GM03348 (cell line): ENCODE measurements at places on chromosomes 11 and 22.
A peak's percentile ranks its signal among the peaks of the same experiment; 100 is the strongest.

DNA sequence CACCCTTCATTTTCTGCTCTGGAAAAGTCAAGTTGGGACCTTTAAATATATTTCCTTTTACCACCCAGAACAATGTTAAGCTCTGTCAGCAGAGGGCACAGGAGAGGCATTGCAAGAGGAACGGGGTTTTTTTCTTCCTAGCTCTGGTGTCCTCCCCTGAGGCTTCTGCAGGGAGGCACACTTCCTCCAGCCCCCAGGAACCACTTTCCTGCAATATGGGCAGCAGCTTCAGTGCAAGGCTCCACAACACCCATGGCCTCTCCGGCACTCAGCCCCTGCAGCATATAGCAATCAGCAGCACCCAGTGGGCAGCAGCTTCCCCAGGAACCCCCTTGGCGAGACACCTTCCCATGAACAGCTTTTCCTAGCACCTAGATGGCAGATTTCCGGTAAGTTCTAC, 101.4 kb downstream of the SYT9 start:
- peak; percentile 32 for DNase-seq

- DNase-seq, result no peak
Measured at GRCh38 chr11:64027651-64028397, 7.9 kb upstream of the FLRT1 start.

GRCh38 chr11:2166091-2166851, 5.3 kb upstream of the INS start:
- DNase-seq, result peak; percentile 59

GRCh38 chr11:21806508-21806907, 386.4 kb upstream of the ANO5 start:
- DNase-seq, result no peak
